ENCODE measurements at places on chromosomes 5 and 9.

DNA sequence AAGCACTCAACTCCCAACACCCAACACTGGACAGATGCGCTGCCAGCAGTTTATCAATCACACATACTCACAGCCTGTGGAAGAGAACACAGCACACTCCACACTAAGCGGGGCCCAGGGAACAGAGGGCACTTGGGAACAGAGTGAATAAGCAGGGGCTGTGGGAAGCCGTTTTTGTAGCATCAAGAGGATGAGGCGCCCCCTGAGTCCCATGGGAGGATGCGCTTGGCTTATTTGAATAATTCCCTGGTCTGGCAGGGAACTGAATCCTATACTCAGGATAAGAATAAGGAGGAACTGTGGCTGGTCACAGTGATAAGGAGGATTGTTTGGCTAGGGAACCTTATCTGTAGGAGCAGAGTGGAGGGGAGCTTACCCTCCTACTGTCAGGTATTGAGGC is 96.1 kb upstream of the DNAH5 start:
- no peak for DNase-seq

GRCh38 chr5:126917918-126918614 is 112.3 kb downstream of the MARCHF3 start:
- peak; percentile 75 for DNase-seq

GRCh38 chr5:8953016-8953415 is 592.9 kb downstream of the SEMA5A start:
- no peak for DNase-seq

GRCh38 chr5:92560698-92561401 is 1020.2 kb downstream of the NR2F1-AS1 start:
- peak; percentile 81 for DNase-seq

DNA sequence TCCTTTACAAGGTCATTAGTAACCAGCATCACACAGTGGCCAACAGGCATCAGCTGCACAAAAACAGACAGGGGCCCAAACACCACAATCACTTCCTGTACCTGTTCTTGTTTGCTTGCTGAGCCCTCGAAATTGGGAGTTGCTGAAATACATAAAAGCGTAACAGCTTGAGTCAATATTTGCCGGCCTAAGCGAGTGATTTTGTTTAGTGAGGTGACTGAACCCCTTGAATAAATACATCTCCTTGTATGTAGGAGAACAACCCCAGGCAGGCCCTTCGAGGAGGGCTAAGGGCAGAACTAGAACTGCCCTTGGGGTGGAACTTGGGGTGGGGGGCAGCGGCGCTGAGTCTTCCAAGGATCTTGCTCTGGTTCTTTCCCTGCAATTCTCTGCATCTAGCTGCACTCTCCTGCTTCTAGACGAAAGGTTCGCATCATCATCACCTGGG is 502.5 kb downstream of the RASEF start:
- DNase-seq = no peak

GRCh38 chr5:149586708-149587318 is 5.5 kb downstream of the ARHGEF37 start:
- no peak for DNase-seq

DNA sequence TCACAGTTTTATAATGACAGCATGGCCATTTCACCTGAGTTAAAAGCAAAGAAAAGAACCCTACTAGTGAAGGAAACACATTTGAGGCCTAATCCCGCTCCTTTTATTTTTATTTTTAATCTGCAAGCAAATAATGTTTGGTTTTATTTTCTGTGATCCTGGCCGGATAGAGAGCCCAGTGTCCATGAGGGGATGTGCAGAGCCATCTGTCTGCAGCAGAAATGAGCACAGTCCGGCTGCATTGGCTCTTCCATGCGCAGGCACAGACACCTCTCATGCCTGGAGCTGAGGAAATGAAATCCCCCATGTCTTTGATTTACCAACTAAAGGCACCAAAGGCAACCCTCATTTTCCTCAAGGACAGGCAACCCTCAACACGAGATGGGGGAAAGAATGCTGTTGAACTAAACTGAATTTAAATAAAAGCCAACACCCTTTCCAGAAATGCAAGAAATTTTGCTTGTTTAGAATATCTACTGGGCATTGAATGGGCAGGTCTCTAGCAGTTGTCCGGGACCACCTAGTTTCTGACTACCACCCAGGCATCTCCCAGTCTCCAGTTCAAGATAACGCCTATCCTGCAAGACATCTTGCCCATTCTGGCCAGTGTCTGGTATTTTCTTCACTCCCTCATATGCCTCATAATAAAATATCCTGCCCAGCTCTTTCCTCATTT is 47.9 kb upstream of the SEMA6A start:
- no peak for DNase-seq

DNA sequence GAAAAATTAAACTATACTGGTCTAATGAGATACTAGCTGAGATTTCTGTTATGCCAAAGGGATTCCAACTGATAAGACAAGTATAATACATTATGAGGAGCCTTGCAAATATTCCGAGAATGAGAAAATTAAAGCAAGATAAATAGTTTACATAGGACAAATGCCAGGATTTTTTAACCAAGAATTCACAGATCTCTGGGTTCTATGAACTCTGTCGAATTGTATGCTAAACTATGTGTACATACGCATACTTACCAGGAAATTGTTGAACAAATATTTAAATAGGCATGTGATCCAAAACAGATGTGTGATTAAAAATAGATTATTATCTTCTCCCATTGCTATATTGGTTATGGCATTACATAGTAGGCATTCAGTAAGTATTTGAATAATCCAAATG is 616.6 kb downstream of the GABRG2 start:
- no peak for DNase-seq

GRCh38 chr9:68961587-68961986 is 52.3 kb downstream of the PRKACG start:
- DNase-seq = no peak

DNA sequence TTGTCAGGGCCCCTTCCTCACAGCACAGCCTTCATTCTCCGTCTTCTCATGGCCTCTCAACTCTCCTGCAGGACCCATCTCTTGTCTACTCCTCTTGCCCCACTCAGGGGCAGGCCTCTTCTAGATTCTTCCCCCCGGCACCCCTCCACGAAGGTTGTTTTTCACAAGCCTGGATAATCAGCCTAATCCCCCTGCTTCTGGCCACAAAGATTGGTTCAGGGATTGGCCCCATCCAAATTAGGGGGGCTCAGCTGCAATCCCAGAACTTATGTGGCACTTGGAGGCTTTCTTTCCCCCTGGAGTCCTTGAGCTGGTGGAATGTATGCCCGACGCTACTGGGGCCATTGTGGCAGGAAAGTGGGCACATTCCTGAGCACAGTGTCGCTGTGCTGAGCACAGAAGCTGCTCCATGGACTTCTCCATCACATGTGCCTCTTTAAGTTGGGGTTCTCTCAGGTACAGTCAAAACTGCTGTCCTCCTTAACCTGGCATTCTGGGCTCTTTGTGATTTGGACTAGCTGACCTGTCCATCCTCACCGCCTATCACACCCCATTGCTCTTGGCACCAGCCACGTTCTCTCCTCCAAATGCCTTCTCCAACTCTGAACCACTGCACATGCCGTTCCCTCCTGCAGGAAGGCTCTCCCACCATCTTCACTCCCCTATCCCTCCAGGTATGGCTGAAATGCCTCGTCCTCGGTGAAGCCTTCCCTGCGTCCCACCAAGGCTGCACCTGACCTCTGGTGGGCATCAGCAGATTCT is 66.8 kb upstream of the RNF130 start:
- DNase-seq = no peak

- no peak for DNase-seq
These were observed 53.7 kb downstream of the TRIM36 start for GRCh38 chr5:115116001-115116400.

DNA sequence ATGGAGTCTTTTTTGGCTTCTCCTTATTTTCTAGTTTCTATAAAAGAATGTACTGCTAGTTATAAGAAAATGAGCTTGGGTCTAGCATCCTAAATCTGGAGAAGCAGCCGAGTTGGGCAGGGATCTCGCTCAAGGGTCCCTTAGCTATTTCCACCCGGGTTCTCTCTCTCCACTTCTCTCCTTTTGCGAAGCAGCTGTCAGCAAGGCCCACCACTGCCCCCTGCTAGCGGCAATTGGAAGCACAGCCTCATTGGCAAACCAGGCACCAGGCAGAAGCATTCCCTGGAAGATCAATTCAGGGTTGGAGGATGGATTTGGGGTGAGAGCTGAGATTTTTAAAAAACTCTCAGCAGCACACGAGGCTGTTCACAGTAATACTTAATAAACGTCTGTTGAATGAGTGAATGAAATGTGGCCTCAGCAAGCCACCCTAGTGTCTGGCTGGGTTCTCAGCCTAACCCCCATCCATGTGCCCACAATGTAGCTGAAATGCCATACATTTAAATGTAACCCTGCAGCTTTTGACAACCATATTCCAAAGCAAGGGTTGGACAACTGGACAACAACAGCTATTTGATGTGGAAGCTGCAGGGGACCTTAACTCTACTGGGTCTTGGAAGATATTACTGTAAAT is 34.6 kb upstream of the TNIP1 start:
- peak; percentile 43 for DNase-seq

- no peak for DNase-seq
These were observed 186.6 kb upstream of the PANK3 start for GRCh38 chr5:168765551-168766425.

DNA sequence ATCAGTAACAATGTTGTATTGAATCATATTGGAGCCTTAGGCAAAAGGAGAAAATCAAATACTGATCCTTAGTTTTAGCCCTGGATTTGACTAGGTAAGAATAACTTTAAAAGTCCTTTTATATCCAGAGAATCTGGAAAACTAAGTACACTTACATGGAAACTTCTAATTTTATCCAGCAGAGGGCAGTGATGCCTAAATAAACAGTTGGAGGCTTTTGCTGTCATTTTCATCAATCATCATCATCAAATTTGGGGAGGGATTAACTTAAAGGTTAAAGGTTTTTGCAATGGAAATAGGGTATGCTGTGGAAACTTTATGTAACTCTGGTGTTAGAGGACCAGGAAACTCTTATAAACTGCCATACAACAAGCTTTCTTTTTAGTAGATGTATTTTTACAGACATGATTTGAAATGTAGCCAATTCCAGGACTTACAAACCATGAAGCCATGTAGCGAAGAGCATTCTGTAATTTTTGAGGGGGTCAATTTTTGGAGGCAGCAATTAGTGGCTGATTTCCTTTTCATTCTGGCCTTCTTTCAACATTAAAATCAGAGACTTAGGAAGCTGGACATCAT is 112.7 kb downstream of the OSTF1 start:
- peak; percentile 50 for DNase-seq

DNA sequence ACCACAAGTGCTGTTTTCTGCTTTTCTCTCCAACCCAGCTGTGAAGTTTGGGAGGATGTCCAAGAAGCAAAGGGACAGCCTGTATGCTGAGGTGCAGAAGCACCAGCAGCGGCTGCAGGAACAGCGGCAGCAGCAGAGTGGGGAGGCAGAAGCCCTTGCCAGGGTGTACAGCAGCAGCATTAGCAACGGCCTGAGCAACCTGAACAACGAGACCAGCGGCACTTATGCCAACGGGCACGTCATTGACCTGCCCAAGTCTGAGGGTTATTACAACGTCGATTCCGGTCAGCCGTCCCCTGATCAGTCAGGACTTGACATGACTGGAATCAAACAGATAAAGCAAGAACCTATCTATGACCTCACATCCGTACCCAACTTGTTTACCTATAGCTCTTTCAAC is 145.2 kb downstream of the RORB start:
- DNase-seq = no peak

GRCh38 chr9:98107926-98108325 is 11.1 kb downstream of the TRIM14 start:
- DNase-seq = no peak

- no peak for DNase-seq
These were observed 22.8 kb downstream of the ANGPTL2 start for GRCh38 chr9:127099664-127100063.

DNA sequence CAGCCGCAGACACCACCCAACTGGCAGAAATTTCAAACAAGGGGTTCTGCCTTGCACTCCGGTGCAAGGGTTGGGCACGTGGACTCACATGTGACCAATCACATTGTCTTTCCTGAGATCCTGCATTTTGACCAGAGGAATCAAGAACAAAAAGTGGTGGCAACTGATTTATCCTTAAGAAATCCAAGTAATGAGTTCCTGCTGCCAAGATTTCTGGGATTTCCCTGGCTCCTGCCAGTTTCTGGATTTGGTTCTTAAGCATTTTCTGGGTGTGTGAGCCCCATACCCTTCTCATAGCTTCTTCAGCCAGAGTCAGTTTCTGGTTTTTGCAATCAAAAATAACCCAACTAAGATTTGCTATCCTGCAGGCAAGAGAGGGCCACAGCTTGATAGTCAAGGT is 17.4 kb upstream of the KCNIP1 start:
- DNase-seq = no peak

GRCh38 chr5:80369521-80369920 is 38.3 kb upstream of the ZFYVE16 start:
- no peak for DNase-seq

DNA sequence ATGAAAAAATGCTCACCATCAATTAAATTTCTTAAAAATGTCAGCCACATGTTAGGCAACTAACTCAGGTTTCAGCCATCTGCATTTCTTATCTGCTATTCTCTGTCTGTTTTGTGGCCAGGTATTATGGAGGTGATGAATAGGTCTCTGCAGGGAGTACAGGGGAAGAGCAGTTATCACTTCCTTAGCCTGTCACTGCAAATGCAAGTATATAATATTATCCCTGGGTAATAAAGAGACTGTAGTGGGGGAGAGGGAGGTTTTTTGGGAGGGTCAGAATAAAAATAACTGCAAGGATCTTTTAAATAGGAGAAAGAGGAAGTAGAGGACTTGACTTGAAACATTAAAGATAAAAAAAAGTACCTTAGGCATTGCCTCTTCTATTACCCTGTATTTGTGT is 49.6 kb upstream of the PTGER4 start:
- DNase-seq = no peak

DNA sequence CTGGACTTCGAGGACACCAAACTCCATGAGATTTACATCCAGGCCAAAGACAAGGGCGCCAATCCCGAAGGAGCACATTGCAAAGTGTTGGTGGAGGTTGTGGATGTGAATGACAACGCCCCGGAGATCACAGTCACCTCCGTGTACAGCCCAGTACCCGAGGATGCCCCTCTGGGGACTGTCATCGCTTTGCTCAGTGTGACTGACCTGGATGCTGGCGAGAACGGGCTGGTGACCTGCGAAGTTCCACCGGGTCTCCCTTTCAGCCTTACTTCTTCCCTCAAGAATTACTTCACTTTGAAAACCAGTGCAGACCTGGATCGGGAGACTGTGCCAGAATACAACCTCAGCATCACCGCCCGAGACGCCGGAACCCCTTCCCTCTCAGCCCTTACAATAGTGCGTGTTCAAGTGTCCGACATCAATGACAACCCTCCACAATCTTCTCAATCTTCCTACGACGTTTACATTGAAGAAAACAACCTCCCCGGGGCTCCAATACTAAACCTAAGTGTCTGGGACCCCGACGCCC is 1.3 kb downstream of the PCDHGC3 start:
- no peak for DNase-seq

- DNase-seq = no peak
These were observed 9.2 kb upstream of the ENDOG start for GRCh38 chr9:128809036-128809599.

Data from M059J (cell line).